ENCODE measurements at places on chromosomes 2 and 18. TPM values are rescaled to one million over a fixed set of nuclear protein-coding genes. Genes with fewer than 3 reads are reported as not detected.

Gene HPCAL1
- 71.6 TPM for total RNA-seq

Gene GALNT14
- total RNA-seq, result not detected

Gene CCDC85A
- 6.2 TPM for total RNA-seq

Gene CTIF
- total RNA-seq, result 32.3 TPM

Gene CD226
- under 0.01 TPM for total RNA-seq

Gene STARD6
- total RNA-seq, result 0.33 TPM
